ENCODE measurements at places on chromosomes 5 and 9.

- no peak for DNase-seq
Observed at GRCh38 chr9:16039218-16039987, 486.6 kb downstream of the CCDC171 start.

DNA sequence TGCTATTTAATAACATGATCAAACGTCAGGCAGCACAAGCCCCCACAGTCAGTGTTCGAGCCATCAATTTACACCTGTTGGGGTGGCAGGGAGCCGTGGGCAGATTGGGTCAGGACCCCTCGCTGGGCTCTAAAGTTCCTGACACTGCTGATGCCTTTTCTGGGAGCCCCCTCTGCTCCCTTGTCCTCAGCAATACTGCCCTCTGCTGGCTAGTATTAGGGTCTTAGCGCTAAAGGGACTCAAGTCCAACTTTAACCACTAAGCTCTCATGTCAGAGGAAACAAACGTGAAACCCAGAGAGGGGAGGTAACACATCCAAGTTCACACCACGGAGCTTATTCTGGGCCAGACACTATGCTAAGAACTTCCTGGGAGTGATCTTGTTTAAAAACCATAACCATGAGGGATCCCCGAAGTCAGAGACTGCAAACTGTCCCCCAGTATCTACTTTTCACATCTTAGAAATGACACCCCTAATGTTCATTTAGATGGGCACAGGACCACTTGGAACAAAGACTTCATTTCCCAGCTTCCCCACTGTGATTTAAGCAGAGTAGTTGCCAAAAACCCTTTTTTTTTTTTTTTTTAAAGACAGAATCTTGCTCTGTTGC lies 20.4 kb downstream of the ANKS6 start:
- DNase-seq = no peak

GRCh38 chr9:109475526-109475925 lies 22.6 kb downstream of the PTPN3 start:
- DNase-seq = no peak

DNA sequence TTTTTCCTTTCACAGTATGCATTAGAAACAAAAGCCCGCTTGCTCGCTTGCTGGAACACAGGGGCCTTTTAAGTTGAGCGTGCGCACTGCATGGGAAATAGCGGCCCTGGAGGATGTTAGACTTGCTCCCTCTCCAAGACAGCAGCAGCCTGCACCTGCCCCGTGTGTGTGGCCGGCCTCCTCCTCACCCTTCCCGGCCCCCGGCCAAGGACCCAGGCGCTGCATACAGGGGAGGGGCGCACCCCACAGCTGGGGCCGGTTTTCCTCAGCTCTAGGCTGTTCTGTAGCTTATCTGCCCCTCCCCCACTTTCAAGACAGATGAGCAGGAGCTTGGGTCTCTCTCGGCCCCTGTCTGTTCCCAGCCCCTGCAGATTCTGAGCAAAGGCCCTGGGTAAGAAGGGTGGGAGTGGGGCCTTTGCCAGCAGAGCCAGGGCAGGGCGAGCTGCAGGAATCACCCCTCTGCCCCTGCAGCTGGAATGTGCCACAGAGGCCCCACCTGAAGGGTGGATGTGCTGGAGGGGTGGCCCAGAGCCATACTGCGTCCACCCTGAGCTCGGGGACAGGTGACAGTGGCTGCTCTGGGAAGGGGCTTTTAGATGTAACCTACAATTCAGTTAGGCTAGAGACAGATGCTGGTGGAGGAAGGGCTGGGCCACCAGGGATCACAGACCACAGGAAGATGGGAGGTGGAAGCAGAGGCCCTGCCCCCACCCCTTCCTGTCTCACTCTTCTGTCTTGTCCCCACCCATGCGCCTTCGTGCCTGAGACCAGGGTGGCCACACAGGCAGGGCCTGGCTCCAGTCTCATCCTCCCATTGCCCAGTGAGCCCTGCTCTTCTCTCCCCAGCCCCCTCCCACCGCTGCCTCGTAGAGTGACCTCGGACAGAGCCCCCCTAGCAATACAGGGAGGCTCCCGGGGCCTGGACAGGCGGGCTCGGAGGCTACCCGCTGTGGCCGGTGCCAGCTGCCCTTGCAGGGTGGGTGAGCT lies 132.4 kb downstream of the DAB2IP start:
- no peak for DNase-seq

DNA sequence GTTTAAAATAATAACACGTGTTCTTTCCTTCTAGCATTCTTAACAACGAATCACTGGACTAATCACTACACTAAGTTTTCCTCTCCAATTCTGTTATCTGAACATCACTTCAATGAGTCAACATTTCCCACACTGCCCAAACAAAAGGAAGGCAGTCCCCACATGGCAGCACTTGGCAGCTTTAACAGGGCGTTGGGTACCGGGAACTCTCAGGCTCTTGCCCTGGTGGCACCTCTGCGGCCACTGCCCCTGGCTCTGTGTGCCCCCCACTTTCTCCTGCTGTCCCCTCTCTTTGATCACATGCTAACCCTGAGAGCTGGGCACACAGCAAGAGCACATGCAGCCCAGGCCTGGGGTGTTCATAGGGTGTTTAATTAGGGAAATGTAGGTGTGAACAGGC lies 15.7 kb downstream of the SLC6A3 start:
- no peak for DNase-seq
